MV-4-11 (cell line): ENCODE measurements at places on chromosomes 4 and X.

- DNase-seq, result no peak
Measured at GRCh38 chrX:14125462-14125861, 95.8 kb upstream of the GEMIN8 start.

DNA sequence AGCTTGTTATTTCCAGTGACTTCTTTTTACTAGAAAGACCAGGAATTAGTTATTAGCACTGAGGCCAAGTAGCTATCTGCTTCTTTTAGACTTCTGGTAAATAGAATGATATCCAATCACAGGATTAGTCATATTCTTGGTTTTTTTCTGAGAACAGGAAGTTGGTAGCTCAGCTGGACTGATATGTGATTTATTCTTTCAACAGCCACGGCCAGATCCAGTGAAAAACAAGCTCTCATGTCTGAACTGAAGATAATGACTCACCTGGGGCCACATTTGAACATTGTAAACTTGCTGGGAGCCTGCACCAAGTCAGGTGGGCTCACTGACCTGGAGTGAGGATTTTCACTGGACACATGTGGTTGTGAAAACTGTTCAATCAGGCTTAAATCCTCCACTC is 48.6 kb downstream of the PDGFRA start:
- DNase-seq, result peak; percentile 67

- DNase-seq, result peak; percentile 42
Measured at GRCh38 chr4:24419181-24420034, 164.9 kb downstream of the DHX15 start.

DNA sequence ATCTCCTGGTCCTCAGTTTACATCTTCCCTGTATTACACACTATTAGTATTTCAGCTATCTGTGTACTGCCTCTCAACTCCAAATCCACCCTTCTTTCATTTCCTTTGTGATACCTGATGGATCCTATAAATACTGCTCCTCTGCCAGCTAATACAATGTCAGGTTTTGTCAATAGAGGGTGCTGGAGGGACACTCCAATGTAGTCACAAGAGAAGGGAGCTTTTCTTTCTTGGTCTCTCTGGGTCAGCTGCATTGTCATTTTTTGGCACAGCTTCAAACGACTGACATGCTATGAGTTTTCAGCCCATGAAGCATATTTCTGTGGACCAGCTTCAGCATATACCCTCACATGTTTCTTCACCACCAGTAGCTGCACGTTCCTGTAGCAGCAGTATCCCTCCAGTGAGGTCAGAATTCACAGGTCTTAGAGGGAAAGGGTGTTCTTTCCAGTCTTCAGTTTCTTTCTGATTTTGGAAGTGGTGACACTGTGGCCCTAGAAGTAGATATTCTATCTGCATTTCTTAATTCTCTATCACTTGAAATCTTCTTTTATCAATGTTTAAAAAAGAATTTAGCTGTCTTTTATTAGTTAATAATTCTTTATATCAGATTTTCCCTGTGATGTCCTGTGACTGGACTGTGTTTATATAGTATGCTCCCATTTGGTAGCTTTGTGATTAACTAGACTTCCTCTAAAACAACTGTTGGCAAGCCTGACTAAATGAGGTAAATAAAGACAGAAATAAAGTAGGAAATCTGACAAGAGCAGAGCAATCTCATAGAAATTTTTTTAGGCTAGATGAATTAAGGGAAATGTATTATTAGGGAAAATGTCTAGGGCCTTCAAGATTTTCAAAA is 60.6 kb downstream of the GABRA2 start:
- DNase-seq, result peak; percentile 32

- DNase-seq, result peak; percentile 14
Measured at GRCh38 chr4:180828455-180829018, 1414.7 kb upstream of the TENM3 start.

GRCh38 chr4:142818476-142818875 is 27.6 kb downstream of the INPP4B start:
- no peak for DNase-seq

- no peak for DNase-seq
Measured at GRCh38 chr4:87052615-87053014, 117.8 kb downstream of the AFF1 start.

GRCh38 chr4:13982010-13982409 is 354.5 kb upstream of the BOD1L1 start:
- DNase-seq, result peak; percentile 10

DNA sequence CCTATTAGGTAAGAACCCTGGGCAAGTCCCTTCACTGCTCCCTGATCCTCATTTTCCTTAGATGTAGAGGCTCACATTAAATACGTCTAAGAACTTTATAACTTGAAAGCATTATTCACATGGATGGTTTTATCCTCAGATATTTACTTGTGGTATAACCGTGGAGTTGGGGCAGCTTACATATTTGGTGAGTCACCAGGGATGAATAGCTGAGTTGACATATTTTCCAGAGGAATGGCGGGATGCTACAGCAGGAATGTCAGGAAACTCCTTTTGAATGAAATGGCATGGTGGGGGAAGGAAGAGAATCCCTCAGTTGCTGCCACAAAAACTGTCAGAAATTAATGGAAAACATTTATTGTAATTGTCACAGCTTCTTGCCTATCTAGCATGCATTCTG is 165.3 kb upstream of the RPS6KA3 start:
- no peak for DNase-seq

DNA sequence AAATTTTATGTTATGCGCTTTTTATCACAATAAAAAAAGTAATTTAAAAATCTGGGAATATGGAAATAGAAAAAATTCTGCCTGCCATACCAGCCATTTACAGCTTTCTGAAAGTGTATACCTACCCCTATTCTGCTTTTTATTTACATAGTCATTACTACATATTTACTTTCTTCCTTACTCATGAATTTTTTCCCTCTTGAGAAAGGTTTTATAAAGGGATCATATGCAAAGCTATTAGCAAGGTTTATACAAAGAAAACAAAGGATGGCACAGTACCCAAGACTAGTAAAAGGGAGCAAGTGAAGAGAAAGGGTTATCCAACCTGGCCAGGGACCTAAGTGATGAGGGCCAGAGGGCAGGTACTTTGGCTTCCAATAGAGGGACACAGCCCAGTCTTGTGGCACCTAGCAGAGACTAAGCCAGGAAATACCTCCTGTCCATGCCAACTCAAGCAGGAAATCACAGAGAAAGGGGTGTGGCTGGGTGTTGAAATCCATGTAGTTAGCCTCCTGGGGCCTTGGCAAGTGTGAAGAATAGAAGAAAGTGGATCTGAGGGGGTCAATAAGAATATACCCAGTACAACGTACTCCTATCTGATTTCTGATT is 207.3 kb upstream of the VEGFC start:
- no peak for DNase-seq

DNA sequence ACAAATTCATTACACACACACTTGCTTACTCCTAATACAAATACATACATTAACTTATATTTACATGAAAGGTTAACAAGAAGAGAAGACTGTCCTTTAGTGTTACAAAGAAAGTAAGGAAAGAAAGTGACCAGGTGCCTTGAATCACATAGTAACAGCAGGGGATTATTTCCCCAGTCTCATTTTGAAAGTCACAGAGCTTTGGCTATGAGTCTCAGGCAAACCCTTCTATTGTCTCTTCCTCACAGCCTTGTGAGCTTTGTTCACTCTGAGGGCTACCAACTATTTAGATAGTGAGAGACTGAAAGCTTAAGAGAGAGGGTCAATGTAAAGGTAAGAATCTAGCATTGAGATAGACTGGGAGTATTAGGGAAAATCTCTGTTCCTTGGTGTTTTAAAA is 161.6 kb downstream of the NPNT start:
- DNase-seq, result no peak

GRCh38 chr4:6332042-6332668 is 62.5 kb downstream of the WFS1 start:
- DNase-seq, result no peak

DNA sequence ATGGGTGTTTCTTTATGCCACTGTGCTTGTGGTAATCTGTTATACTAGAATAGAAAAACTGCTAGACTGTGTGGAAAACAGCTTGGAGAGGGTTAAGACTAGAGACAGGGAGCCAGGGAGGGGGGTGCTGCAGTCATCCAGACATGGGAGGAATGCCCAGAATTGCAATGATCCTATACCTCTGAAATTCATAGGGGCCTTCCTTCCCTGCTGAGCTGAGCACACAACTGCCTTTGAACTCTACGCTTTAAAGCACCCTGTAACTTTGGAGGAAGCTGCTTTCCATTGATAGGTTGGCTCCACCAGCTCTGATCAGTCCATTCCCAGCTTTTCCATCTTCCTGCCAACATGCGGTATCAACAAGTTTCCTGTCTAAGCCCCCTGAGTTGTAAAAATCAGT is 155.9 kb upstream of the RASGEF1B start:
- DNase-seq, result no peak

DNA sequence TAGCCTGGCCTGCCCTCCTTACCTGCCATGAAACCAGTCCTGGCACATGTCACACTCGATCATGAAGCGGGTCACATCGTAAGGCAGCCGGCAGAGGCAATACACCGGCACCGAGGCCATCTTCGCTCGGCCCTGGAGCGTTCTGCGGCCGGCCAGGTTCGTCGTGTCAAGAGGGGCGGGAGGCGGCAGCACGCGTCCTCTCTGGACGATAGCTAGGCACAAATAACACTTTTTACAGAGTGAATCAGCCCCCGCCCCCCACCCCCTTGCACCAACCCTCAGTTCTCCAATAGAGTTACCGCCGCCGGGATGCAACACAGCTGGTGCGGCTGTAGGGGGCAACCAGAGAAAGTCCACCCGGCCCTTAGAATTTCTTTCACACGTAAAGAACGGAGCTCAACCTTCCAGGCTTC is 1.7 kb downstream of the PHF8 start:
- DNase-seq, result peak; percentile 24

DNA sequence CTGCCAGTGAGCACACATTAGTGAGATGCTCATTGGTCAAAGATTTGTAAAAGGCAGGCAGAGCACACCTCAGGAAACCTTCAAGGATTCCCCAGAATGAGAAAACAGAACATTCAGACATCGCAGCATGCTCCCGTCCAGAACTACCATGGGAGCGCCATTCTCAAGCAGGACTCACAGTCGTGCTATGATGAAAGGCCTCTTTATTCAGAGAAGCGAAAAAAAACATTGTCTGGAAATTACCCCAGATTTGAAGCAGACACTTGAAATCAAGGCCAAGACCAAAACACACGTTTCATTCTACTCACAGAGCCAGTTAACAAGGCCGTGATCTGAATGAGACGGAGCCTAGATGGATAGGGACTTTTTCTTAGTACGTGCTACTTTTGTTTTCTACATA is 961.8 kb upstream of the TENM3 start:
- no peak for DNase-seq

DNA sequence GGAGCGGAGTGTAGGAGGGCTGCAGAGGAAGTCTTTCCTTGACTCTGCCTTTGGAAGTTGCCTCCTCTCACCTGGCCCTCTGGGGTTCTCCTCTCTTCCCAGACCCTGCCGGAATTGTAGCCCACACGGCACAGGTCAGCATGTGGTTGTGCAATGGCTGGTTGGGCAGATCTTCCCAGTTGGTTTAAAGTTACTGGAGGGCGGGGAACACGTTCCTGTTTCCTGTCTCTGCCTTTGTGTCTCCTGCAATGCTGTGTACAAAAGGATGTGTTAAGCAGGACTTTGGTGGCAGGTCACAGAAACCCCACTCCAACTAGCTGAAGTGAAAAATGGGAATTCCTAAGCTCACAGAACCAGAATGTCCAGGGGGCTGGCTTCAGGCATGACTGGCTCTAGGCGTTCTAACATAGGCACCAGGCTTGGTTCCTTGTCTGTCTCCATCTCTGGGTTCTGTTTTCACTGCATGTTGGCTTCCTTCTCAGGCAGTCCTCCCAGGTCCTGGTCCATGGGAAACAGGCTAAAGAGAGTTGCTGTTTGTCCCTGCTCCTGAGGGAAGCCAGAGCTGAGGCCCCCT is 19.9 kb downstream of the SORCS2 start:
- DNase-seq, result no peak
